AG04450 (cell line): ENCODE measurements at places on chromosomes 7 and 10. TPM values are rescaled to one million over a fixed set of nuclear protein-coding genes. Genes with fewer than 3 reads are reported as not detected.
A peak's percentile ranks its signal among the peaks of the same experiment; 100 is the strongest.

The MEIG1 gene
- polyA plus RNA-seq: 0.21 TPM in 1 of 2 replicates, not detected in the other

- DNase-seq: no peak
Observed at GRCh38 chr10:110774069-110775019, 97.4 kb upstream of the PDCD4 start.

DNA sequence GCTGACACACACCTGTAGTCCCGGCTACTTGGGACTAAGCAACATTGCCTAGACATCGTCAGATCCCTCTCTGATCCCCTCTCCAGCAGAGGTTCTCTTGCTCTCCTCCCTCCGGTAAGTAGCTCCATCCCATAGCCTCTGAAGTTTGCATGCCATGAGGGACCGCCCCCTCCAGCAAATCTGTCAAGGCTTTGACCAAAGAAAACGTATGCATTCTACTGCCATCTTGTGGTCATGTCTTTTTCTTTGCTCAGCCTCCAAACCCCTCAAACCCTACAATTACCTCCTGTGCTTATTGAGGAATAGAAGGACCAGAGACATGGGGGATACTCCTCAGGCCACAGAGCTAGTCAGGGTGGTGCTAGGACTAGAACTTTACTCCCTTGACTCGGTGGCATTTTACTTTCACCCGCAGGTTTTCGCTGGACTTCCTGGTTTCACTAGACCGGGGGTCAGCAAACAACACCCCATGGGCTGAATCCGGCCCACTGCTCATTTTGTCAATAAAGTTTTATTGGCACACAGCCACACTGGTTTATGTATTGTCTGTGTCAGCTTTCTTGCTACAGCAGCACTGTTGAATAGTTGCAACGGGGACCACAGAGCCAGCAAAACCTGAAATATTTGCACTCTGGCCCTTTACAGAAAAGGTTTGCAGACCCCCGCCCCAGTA is 202.6 kb upstream of the FOXK1 start:
- no peak for DNase-seq

- DNase-seq: no peak
Observed at GRCh38 chr7:41641665-41642014, 61.2 kb downstream of the INHBA start.

- DNase-seq: peak; percentile 21
Observed at GRCh38 chr10:76303682-76304316, 872.4 kb downstream of the LRMDA start.

DNA sequence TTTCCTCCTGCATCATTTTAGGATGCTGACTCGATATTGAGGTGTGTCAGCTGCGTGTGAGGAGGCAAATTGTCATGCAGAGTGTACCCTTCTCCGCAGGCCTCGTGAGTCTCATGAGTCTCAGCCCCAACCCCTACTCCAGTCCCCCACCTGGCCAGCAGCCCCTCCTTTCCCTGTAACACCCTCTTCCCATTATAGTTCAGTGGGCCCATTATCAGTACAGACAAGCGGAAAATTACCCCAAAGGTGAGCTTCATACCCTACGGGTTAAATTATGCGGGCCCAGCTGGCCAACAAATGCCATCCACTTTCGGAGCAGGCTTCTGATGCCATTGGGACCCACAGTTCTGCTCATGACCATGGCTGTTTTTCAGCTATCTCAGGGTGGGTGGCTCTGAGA is 25.2 kb downstream of the SFTPD start:
- DNase-seq: no peak

GRCh38 chr7:37346761-37347160 is 101.9 kb downstream of the ELMO1 start:
- no peak for DNase-seq
